Bladder microvascular endothelial cell (primary cell): ENCODE measurements at places on chromosomes 11 and 22. TPM values are rescaled to one million over a fixed set of nuclear protein-coding genes. Genes with fewer than 3 reads are reported as not detected.

The FERMT3 gene
- 2.8 and 6.4 TPM in 2 replicates for total RNA-seq

The KRTAP5-2 gene
- total RNA-seq: not detected in 2 replicates

The APOBEC3C gene
- total RNA-seq: 1.5 and 2.8 TPM in 2 replicates

The OR4D6 gene
- not detected in 2 replicates for total RNA-seq

The SLC5A1 gene
- total RNA-seq: not detected in 2 replicates

The LRRC75B gene
- 1.3 and 3.3 TPM in 2 replicates for total RNA-seq

The TRIM48 gene
- total RNA-seq: not detected in 2 replicates

The APOL3 gene
- 113 and 194 TPM in 2 replicates for total RNA-seq

The C11orf52 gene
- total RNA-seq: 0.16 and 0.25 TPM in 2 replicates

The OR4D5 gene
- not detected in 2 replicates for total RNA-seq

The SLC22A25 gene
- total RNA-seq: not detected in 2 replicates

The CABP4 gene
- 2.9 and 3.1 TPM in 2 replicates for total RNA-seq

The SLC25A18 gene
- not detected in 2 replicates for total RNA-seq

The WEE1 gene
- total RNA-seq: 21.4 and 28.5 TPM in 2 replicates

The CCDC73 gene
- total RNA-seq: 0.06 TPM in 1 of 2 replicates, not detected in the other

The BUD13 gene
- 13.9 and 15.3 TPM in 2 replicates for total RNA-seq

The RFPL2 gene
- not detected in 2 replicates for total RNA-seq

The PDE3B gene
- total RNA-seq: 0.13 and 0.16 TPM in 2 replicates

The CAVIN3 gene
- 66.6 and 182 TPM in 2 replicates for total RNA-seq

The AHNAK gene
- 329 and 449 TPM in 2 replicates for total RNA-seq

The RPL3 gene
- 2,861 and 3,739 TPM in 2 replicates for total RNA-seq

The CD3E gene
- total RNA-seq: not detected in 2 replicates

The CATSPER1 gene
- total RNA-seq: 0.16 TPM in 1 of 2 replicates, not detected in the other

The BACE1 gene
- total RNA-seq: 5.2 and 13.0 TPM in 2 replicates

The ALG8 gene
- 21.7 and 32.1 TPM in 2 replicates for total RNA-seq

The EXPH5 gene
- 0.06 and 0.16 TPM in 2 replicates for total RNA-seq

The USP2 gene
- 0.06 TPM in 1 of 2 replicates, not detected in the other for total RNA-seq

The PGR gene
- under 0.01 TPM in 1 of 2 replicates, not detected in the other for total RNA-seq

The MYOD1 gene
- total RNA-seq: not detected in 2 replicates

The SYCE3 gene
- total RNA-seq: not detected in 2 replicates

The CCDC116 gene
- 0.13 and 0.16 TPM in 2 replicates for total RNA-seq

The PDGFD gene
- total RNA-seq: 11.0 and 56.5 TPM in 2 replicates

The MB gene
- not detected in 2 replicates for total RNA-seq

The AMBRA1 gene
- total RNA-seq: 16.0 and 27.7 TPM in 2 replicates

The RASSF10 gene
- total RNA-seq: under 0.01 and 0.38 TPM in 2 replicates

The LRRC4C gene
- not detected in 2 replicates for total RNA-seq

The CYTH4 gene
- 0.06 TPM in 1 of 2 replicates, not detected in the other for total RNA-seq

The UBQLN3 gene
- total RNA-seq: not detected in 2 replicates

The SMIM35 gene
- not detected in 2 replicates for total RNA-seq

The FXYD6 gene
- total RNA-seq: under 0.01 and 0.38 TPM in 2 replicates

The C11orf97 gene
- not detected in 2 replicates for total RNA-seq
